ENCODE measurements at places on chromosomes 7 and 10.

DNA sequence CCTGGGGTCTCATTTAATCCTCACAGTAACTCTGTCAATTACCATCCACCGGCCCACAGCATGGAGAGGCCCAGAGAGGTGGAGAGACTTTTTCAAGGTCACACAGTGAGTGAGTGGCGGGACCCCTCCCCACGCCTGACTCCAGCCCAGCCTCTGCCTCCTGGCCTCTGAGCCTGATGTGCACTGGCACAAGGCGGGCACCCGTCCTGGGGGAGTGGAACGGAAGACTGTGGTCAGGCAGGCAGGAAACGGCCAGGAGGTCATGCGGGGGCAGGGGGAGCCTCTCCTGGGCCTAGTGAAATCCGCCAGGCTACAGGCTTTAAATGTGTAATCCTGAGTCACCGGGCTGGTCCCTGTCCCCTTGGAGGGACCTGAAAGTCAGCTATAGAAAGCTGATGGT is 32.2 kb downstream of the ZCCHC24 start:
- DNase-seq = no peak

DNA sequence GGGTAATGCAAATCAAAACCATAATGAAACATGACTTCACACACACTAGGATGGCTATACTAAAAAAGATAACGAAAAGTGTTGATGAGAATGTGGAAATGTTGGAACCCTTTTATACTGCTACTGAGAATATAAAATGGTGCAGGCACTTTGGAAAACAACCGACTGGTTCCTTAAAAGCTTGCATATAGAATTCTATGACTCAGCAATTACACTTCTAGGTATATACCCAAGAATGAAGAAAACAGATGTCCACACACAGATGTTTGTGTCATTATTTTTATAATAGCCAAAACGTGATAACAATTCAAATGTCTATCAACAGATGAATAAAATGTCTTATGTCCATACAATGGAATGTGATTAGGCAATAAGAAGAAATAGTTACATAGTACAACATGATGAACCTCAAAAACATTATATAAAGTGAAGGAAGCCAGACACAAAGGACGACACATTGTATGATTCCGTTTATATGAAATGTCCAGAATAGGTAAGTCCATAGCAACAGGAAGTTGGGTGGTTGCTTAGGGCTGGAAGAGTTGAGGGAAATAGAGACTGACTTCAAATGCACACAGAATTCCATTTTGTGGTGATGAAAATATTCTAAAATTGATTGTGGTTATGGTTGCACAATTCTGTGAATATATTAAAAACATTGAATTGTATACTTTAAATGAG is 148.3 kb upstream of the PHYHIPL start:
- DNase-seq = no peak

DNA sequence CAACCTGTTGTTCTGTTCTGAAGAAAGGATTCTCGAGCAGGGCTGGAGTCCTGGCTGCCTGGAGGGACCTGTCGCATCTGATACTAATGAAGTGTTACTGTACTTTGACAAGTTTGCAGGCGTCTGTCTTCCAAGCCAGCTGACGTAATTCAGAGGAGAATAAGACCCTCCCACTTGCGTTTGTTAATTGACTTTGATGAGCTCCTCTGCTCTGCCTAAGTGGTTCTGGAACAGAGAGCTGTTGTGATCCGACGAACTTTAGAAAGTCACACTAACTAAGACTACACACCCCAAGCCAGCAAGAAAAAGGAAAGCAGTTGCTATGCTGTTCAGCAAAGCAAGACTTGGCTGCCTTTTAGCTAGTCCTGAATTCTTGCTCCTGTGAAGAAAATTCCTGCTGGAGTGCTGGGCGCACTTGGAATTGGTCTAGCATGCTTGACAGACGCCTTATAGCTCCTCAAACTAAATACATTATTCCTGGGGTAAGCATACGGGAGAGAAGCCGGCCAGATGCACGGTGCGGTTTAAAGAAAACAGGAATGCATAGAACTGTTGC is 200.3 kb downstream of the CACNB2 start:
- no peak for DNase-seq

DNA sequence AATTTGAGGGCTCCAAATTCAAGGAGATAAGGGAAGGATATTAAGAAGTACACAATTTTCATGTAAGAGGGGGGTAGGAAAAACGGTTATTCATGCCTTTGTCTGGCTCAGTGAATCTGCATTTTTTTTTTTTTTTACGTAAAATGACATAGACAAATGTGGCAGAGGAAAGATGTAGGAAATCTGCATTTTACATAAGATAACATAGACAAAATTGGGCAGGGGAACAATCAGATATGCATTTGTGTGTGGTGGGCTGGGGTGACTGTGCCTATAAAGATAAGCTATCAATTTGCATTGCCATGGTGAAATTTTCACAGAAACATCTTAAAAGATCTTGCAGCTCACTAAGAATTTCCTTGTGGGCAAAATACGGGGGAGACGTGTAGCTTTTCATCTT is 92.7 kb upstream of the GPR141 start:
- no peak for DNase-seq

- peak; percentile 67 for DNase-seq
These were observed 136.6 kb downstream of the PTPN20 start for GRCh38 chr10:47047577-47048525.

- DNase-seq = no peak
These were observed 49.9 kb downstream of the SCIN start for GRCh38 chr7:12620371-12620770.

DNA sequence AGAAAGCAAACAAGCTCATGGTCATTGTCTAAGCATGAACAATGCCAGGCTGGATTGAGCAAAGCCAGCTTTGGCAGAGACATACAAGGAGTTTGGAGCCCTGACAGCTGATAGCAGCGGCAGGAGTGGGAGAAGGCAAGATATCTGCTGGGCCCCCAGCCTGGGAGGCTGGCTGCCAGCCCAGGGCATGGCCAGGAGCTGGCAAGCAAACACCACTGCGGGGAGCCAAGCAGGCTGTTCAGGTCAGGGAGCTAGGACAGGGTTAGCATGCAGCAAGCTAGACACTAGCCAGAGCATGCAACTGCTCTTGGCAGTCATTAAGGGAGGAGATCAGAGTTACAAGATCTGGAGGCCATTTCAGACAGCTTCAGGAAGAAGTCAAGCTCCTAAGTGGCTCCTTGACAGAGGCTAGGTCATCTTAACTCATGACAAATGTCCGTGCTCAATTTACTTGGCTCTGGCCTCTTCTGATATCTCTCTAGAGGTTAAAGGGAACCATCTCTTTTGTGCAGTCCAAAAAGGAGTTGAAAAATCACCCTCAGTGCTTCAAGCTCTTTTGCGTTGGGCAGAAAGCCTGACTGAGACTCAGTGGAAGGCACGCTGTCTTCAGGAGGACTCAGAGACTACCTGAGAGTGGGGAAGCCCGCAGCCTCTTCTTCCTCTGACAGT is 436.8 kb upstream of the C7orf33 start:
- DNase-seq = no peak

DNA sequence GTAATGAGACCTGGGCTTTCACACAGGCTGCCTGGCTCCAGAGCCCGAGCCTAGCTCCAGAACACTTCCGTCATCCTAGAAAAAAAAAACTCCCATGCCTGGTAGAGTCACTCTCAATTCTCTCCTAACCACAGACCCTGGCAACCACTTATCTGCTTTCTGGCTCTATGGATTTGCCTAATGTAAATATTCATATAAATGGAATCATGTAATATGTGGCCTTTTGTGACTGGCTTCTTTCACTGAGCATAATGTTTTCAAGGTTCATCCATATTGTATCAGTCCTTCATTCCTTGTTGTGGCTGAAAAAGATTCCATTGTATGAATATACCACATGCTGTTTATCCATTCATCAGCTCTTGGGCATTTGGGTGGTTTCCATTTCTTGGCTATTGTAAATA is 167.7 kb upstream of the MKLN1 start:
- DNase-seq = no peak

DNA sequence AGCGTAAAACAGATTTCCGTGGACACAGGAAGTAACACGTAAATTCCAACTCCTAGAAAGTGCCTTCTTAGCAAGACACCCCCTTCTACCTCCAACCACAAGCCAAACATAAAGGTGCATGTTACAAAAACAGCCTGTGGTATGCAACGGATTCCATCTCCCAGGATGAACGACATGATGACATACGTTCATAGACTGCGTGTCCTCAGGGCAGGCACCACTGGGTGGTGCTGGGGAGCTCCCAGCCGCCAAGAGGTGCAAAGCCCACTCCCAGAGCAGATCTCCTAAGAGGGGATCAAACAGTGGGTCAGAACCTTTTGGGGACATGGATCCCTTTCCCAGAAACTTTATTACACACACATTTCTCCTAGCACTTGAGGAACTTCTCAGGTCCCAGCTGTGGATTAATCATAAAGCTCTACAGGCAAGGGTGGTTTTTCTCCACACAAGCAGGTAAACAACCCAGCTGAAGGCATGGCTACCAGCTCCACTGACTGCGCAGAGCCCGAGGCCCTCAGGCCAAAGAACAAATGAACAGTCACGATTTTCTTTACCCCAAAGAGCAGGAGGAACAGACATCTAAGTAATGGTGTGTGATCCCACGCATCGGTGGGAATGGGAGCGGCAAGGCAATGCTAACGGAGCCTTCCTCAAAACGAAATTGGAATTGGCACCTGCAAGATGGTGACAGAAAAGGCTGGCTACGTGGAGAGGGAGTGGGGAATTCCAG is 13.8 kb downstream of the PSAP start:
- no peak for DNase-seq

DNA sequence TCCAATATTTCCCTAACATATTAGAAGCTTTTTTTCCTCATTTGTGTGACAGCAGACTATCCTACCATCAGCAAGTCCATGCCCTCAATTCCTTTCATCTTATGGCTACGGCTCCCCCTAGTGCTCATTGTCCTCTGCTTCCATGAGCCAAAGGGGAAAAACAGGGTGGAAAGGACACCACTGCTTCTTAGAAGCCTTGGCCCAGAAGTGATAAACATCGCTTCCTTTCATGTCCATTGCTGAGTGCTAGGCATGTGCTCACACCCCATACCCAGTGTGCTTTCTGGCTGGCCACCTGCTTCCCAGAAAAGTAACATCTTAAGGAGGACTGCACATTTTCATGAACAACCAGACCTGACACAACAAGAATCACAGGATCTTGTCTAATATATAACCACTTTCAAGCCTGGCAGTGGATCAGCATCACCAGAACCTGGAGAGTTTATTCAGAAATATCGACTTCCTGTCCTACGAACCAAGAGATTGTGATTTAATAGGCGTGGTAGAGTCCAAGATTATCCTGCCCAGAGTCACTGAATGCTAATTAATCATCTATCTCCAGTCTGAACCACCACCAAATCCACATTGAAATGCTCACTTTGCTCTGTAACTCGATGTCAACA is 650.5 kb upstream of the SORCS1 start:
- no peak for DNase-seq

GRCh38 chr7:2168615-2169311 is 64.0 kb downstream of the MAD1L1 start:
- DNase-seq = no peak

DNA sequence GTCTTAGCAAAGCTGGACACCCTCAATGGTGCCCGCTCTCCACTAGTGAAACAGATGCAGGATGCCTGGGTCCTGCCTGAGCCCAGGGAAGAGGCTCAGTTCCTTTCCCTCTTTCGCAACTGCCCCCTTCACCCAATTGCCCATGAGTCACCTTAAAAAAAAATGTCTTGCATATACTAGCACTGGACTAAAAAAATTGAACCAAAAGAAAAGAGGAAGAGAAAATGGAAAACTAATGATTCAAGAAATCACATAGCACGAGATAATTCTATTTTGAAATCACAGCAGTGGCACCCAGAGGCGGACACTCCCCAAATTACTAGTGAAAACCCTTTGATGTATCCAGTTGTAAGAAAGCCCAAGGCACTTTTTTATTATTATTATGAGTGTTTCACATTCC is 972.5 kb downstream of the LRMDA start:
- no peak for DNase-seq

GRCh38 chr7:55420530-55420929 is 55.4 kb downstream of the LANCL2 start:
- no peak for DNase-seq

DNA sequence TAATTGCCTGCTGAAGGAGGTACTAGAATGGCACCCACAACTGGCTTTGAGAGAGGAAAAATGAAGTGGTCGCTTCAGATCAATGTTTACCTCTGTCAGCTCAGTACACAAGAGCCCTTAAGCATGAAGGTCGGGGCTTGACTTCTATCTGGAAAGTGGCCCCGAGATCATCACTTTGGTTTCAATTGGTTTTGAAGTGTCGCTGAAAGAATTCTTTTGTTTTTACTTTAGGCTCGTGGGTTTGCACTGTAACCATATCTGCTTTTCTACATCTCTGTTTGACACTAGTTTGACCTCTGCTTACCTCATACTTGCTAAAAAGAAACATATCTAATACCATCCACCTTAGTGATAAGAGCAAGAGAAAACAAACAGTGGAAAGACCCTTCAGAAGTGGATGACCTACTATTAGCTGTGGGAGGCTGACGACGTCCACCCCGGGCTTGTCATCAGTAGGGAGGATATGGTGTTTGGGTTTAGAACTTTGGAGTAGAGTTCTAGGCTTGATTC is 361.8 kb downstream of the GATA3 start:
- DNase-seq = peak; percentile 80

DNA sequence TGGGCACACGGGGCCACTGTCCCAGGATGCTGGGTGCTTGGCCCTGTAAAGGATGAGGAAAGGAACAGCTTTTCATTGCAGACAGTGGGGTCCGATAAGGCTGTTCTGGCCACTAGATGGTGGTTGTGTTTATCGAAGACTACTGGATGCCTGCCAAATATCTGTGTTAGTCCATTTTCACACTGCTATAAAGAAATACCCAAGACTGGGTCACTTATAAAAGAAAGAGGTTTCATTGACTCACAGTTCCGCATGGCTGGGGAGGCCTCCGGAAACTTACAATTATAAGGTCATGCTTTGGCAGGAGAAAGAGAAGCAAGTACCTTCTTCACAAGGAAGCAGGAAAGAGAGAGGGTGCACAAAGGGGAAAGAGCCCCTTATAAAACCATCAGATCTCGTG is 32.2 kb upstream of the GARS1 start:
- DNase-seq = no peak

GRCh38 chr10:13684252-13684791 is 97.6 kb downstream of the PRPF18 start:
- DNase-seq = no peak

GRCh38 chr10:47361293-47361692 is 13.1 kb downstream of the RBP3 start:
- DNase-seq = no peak

DNA sequence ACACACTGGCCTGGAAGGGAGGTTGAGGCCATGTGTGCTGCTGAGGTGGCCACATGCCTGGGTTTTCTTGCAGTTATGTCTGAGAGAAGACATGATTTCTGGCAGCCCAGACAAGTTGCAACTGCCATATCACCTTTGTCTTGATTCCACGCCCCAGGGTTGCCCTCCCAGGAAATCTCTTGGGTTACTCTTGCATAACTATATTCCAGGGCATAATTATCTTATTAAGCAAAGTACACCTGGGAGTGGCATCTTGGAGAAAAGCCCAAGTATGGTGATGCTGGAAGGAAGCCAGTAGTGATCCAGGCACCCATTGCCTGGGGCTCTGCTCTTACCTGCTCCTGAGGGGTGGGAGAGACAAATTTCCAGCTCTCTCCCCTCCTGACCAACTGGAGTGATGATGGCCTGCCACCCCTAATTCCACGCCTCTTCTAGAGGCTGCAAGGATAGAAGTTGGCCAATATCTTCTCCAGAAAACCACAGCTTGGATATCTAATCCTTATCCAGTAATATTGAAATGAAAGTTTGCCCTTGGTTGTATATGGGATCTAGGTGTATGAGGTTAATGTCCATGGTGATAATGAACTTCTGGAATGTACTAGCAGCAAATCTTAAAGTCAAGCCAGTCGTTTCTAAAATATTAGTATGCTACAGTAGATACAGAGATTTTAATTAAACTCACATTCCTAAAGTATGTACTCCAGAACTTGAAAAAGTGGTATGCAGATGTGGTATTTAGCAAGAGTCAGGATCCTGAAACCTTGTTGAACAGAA is 5.0 kb downstream of the AKR1B10 start:
- no peak for DNase-seq
